ENCODE measurements at places on chromosomes 5 and 9.

DNA sequence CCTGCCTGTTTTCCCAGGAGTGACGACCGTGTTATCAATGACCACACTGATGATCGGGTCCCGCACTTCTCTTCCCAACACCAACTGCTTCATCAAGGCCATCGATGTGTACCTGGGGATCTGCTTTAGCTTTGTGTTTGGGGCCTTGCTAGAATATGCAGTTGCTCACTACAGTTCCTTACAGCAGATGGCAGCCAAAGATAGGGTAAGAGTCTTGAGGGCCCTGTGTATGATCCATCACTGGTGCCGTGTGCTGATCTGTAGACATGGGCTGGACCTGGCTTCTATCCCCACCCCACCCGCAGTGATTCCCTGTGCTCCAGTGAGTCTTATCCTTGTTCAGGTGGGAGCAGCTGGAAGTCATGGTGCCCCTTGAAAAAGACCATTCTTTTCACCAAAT is 26.0 kb downstream of the GABRP start:
- no peaks in the 10 kb centered on the region for H3K4me1 ChIP-seq
- no peaks in the 10 kb centered on the region for H3K36me3 ChIP-seq
- H3K27me3 ChIP-seq: no peaks in the 10 kb centered on the region
- H3K4me3 ChIP-seq: no peak overlapping the region

GRCh38 chr5:6490693-6491092 is 42.0 kb downstream of the UBE2QL1 start:
- H3K27ac ChIP-seq: no peak overlapping the region
- DNase-seq: no peak
- no peaks in the 10 kb centered on the region for H3K36me3 ChIP-seq

DNA sequence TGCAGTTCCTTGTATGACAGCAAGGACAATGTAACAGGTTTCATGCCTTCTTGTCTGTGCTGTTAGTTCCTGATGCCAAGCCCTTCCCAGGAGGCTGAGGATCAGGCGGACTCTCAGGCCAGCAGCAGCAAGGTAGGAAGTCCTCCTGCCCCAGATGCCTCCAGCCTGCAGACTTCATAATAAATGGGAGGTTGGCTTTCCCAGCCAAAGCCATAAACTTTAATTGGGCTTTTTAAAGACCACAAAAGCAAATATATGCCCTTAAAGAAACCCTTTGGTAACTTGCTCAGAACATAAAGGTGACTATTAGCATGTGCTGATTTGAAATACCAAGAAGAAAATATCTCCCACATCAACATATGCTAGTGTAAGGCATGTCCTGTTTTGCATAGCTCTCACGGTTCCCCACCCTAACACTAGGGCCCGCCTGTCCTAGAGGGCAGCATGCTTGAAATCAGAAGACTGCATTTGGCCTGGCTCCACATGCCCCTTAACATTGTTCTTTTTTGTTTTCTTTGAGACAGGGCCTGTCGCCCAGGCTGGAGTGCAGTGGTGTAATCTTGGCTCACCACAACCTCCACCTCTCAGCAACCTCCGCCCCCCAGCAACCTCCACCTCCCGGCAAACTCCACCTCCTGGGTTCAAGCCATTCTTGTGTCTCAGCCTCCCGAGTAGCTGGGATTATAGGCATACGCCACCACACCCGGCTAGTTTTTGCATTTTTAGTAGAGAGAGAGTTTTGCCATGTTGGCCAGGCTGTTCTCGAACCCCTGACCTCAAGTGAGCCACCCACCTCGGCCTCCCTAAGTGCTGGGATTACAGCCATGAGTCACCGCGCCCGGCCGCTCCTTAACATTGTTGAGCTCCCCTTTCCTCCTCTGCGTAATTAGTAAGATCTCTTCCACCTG is 44.6 kb upstream of the FCN1 start:
- H3K27me3 ChIP-seq: no peaks in the 10 kb centered on the region
- DNase-seq: peak; percentile 17
- H3K36me3 ChIP-seq: no peaks in the 10 kb centered on the region
- no peak overlapping the region for H3K27ac ChIP-seq
- no peaks in the 10 kb centered on the region for H3K4me1 ChIP-seq

DNA sequence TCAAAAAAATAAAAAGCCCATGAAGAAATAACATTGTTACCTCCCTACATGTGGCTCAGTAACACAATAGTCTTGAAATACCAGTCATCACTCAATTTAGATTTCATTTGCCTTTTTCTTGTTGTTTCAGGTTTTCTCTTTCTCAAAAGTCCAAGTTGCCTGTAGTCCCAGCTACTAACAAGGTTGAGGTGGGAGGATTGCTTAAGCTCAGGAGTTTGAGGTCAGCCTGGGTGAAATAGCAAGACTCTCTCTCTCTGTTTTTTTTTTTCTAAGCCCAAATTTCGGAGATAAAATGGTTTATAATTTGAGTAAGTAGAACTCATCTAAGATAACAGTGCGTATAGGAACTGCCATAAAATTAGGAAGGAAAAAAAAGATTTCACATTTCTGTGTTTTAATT is 17.5 kb upstream of the NDUFS4 start:
- H3K36me3 ChIP-seq: no peaks in the 10 kb centered on the region
- H3K27me3 ChIP-seq: no peaks in the 10 kb centered on the region
- DNase-seq: no peak
- no peak overlapping the region for H3K4me3 ChIP-seq
- no peaks in the 10 kb centered on the region for H3K4me1 ChIP-seq

DNA sequence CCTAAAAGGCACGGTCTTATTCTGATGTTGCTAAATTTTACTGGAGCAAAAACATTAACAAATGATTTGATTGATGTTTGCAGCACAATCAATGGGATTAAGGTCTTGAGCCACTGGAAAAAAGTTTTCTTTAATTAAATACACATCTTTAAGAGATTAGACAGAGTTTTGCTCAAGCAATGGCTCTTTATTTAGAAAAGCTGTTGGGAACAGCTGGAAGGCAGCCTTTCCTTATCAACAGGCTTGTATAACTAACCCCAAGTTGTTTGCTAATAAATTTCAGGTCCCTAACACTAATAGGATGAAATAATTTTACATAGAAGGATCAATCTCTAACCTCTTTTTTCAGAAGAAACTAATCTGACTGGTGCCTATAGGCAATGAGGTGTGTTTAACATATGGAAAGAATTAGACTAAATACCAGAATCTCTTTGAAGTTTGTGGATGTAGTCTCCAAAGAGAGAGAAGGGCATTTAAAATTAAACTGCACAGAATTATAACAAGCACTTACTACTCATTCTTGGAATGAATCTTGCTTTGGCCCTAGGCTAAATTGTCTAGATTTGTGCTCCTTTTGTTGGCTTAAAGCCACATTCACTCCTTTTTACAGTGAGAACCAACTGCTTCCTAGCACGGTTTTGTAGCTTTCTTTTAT is 67.3 kb upstream of the TNFAIP8 start:
- no peak overlapping the region for H3K27ac ChIP-seq
- H3K36me3 ChIP-seq: no peaks in the 10 kb centered on the region
- no peaks in the 10 kb centered on the region for H3K27me3 ChIP-seq
- no peak for DNase-seq
